NCI-H1092 treated with DMSO at 0.1 percent for 48 hours (cell line): ENCODE measurements at places on chromosomes 3 and 15.

DNA sequence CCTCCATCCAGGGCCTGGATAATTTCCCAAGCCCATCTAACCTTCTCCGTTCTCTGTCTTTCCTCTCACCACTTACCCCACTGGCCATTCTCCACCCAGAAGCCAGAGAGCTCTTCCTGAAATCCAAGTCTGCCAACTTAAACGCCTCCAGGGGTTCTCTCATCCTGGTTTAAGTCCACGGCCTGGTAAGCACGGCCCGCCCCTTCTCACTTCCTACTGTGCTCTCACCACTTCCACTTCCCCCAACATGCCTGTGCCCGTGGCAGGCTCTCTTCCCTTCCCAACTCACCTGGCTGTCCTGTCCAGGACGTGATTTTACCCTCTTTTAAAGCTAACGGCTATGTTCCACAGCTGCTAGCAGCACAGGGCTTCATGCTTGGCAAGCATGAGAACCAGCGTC, 1.7 kb upstream of the CX3CR1 start:
- no peak for DNase-seq

- DNase-seq: no peak
Measured at GRCh38 chr3:6965881-6966280, 105.0 kb downstream of the GRM7 start.

GRCh38 chr3:122190525-122190924, 7.1 kb downstream of the CASR start:
- DNase-seq: no peak

- no peak for DNase-seq
Measured at GRCh38 chr3:11616551-11616950, 27.2 kb downstream of the VGLL4 start.

GRCh38 chr15:74857082-74857655, 14.2 kb upstream of the ULK3 start:
- DNase-seq: no peak

DNA sequence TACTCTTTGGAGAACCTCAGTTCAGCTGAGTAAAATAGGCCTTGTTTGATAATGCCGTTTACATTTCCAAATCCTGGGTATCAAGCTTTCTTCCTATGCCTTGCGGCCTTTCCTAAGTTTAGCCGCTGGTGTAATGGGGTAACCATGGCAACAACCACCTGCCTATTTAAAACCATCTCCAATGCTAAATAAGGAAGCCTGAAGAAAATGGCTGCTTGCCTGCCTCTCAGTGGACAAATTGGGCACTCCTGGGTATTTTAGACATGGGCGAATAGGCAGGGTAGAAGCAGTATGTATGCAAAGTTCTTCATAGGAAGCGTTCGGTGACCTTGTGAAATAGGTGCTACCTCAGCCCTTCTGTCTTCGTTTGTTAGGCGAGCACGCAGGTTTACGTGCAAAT, 122.7 kb downstream of the DGKG start:
- DNase-seq: peak; percentile 35

- DNase-seq: no peak
Measured at GRCh38 chr3:46900356-46900755, 22.8 kb downstream of the PTH1R start.

DNA sequence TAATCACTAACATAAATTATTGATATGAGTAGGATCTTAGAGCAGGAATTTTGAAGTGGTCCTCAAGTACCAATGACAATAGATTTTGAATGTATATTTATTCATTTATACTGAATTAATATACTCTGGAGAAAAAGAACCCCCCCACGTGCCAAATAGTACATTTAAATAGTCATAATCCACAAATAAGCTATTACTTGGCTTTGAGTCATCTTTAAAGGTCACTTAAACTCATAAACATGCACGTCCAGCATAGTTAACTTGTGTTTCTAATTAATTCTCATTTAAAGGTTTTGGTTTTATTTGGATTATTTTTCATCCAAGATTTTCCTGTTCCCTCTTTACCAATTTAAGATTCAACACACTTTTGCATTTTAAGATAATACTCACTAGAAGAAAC, 35.1 kb downstream of the FGF7 start:
- no peak for DNase-seq

DNA sequence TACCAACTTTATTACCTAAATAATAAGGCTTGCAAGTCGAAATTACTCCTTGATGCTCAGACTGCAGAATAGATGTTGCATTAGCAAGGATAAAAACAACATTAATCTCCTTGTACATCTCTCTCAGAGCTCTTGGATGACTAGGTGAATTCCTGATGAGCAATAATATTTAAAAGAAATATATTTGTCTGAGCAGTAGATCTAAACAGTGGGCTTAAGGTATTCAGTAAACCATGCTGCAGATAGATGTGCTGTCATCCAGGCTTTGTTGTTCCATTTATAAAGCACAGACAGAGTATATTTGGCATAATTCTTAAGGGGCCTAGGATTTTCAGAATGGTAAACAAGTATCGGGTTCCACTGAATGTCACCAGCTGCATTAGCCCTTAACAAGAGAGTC, 257.1 kb downstream of the TUSC7 start:
- DNase-seq: no peak

DNA sequence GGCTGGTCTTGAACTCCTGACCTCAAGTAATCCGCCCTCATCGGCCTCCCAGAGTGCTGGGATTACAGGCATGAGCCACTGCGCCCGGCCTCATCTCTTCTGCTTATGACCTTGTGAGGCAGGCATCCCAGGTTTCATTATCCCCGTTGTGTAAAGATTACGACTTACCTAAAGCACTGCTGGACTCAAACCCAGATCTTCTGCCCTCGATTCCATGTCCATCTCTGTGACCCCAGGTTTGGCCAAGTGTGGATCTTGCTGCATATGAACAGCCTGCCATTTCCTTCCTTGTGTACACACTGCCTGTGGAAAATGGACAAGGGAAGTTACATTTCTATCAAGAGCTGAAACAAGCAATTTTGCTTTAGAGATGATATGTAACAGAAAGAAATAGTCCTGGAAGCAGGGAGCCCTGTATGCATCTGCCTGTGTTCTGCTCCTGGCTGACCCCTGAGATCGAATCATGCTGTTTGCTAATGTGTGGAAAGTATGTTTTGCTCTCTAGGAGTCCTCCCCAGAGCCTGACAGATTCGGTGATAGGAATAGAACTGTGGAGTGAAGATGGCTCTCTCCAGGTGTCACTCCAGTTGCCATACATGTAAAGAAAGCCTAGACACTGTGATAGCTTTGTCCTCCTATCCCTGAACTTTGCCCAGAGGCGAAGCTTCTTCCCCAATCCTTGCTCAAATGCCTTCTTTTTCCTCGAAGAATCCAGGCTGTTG, 11.8 kb upstream of the LIPC start:
- DNase-seq: no peak

- DNase-seq: no peak
Measured at GRCh38 chr3:16496408-16497222, 16.9 kb downstream of the RFTN1 start.

DNA sequence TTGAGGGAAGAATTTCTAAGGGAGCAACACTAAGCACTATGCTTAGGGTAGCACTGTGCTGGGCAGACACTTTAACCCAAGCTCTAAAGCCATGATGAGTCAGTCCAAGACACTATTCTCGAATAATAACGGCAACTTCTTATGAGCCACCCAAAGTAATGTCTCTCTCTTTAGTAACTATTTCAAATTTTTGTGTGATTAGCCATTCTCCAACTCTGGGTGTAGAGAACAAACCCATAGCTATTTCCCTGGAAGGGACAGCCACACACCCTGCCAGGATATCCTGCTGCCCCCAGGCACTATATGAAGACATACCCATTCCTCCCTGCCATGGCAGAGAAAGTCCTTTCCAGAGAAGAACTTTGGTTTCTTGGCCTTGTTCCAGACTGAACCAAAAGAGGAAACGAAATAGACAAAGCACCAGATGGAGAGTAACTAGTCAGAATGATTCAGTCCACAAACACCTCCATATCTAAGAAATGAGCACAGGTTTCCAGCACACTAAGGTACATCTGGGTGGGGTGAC, 384.9 kb upstream of the THBS1 start:
- no peak for DNase-seq

DNA sequence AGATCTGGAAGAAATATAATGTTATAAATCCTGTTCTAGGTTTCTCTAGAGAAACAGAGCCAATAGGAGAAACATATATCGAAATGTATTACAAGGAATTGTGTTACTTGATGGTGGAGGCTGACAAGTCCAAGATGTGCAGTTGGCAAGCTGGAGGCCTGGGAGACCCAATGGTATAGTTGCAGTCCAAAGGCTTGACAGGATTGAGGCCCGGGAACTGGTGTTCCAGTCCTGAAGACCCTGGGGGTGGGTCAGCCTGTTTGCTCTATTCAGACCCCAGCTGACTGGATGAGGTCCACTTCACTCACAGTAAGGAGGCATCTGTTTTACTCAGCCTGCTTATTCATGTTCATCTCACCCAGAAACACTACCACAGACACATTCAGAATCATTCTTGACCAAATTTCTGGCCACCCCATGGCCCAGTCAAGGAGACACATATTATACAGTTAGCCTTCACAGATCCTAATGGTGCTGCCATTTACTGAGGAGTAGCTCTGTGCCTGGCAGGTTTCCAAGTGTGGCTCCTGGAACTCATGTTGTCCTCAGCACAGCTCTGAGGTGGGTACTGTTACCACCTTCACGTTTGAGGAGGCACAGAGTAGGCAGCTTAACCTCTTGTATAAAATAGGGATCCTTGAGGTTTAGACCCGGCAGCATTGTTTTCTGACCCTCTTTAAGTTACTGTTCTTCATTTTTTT, 3.7 kb downstream of the TRAK1 start:
- no peak for DNase-seq

DNA sequence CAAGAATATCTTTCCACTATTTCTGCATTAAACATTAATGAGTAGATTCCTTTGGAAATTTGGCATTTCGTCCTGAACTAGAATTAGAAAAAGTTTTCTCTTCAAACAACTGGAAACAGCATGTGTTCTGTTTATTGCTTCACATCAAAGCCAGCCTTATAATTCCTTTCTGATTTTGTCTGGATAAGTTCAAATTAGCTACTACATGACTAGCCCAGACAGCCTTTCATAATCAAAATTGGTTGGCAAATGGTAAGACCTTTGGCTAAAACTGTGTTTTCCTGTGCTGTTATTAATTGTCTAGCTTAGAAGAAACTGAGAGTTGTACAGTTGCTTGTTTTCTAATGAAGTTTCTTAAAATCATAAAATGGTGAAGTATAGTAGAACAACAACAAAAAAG, 52.7 kb upstream of the P3H2 start:
- DNase-seq: no peak

DNA sequence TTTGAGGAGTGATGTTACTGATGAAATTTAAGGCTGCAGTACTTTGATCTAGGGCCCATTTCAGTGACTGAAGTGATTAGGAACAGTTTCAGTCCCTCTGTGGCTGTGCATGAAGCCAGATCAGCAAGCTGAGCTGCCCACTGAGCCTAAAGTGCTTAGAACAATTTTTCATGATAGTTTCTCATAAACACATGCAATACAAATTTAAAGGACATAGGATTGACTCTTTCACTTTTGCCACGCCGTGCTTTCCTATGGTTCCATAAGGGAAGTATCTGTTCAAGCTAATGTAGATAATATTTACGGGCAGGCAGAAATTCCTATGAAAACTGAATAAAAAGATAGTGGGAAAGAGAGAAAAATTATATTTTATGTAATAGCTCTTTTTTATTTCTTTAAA, 10.6 kb downstream of the ANKUB1 start:
- DNase-seq: no peak

DNA sequence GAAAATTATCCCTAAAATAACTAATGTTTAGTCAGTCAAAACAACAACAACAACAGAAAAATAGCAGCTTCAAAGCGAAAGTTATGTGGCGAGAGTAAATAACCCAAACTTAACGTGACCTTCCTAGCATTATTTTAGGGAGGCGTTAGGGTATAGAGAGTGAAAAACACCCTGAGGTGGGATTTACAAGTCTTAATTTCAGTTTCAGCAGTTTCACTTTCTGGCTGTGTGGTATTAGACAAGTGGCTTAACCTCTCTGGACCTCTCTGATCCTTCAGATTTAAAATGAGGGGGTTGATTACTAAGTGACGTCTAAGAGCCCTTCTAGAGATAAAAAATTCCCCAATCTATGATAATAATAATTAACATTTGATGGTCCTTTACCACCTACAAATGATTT, 291.2 kb downstream of the ZBTB20 start:
- no peak for DNase-seq

DNA sequence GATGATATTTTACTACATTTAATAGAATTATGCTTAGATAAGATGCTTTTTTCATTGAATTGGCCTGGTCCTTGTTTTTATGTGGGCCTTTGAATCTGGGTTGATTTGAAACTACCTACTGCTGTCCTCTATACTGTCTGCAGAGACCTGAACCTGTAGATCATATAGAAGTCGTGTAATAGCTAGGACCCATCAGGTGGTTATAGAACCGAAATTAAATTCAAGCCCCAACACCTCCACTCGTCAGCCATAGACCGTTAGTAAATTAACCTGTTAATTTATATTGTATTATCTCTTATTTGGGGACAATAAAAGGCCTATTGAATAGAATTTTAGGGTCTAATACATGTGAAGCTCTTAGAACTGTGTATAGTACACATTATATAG, 108.4 kb downstream of the MBNL1 start:
- no peak for DNase-seq

GRCh38 chr15:67033571-67034044, 31.8 kb upstream of the SMAD3 start:
- DNase-seq: no peak

DNA sequence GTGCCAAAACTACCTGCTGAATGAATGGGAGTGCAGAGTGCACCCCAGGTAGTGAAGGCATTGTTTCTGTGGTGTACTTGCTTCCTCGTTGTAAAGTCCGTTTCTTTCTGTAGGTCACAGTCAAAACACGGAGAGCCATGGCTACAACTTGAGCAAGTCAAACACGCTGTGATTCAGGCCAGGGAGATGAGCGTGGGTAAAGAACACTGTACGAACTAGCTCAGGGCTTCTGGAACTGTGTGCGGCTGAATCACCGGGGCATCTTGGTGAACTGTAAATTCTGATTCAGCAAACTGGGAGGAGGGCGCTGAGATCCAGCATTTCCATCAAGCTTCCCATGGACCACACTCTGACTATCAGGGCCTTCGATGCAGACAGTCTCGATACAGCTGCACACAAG, 5.0 kb upstream of the TNK2 start:
- no peak for DNase-seq

GRCh38 chr3:7307410-7307809, 446.5 kb downstream of the GRM7 start:
- no peak for DNase-seq

DNA sequence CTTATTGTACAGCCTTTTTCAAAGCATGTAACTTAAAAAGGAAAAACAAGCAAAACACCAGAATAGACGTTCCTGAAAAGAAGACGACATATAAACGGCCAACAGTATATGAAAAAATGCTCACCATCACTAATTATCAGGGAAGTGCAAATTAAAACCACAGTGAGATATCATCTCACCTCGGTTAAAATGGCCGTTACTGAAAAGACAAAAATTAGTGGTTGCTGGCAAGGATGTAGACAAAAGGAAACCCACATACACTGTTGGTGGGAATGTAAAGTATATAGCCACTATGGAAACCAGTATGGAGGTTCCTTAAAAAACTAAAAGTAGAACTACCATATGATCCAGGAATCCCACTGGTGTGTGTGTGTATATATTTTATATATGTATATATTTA, 64.5 kb upstream of the MLF1 start:
- DNase-seq: no peak

- DNase-seq: no peak
Measured at GRCh38 chr3:15477951-15478639, 43.4 kb downstream of the COLQ start.
